ENCODE measurements at places on chromosomes 2 and 18.

- DNase-seq: no peak
Measured at GRCh38 chr2:61789807-61790602, 63.9 kb downstream of the FAM161A start.

GRCh38 chr2:82793711-82794435, 1665.2 kb downstream of the SUCLG1 start:
- DNase-seq: no peak

- no peak for DNase-seq
Measured at GRCh38 chr2:172247203-172247602, 144.5 kb upstream of the DLX2 start.

- no peak for DNase-seq
Measured at GRCh38 chr2:128615571-128615970, 296.9 kb upstream of the HS6ST1 start.

- DNase-seq: no peak
Measured at GRCh38 chr2:226701052-226701451, 98.6 kb downstream of the IRS1 start.

Data from esophagus squamous epithelium (tissue), 5 donors.